ENCODE measurements at places on chromosomes 6 and 20.

- no peak for DNase-seq
Observed at GRCh38 chr6:20566109-20566508, 31.9 kb downstream of the CDKAL1 start.

DNA sequence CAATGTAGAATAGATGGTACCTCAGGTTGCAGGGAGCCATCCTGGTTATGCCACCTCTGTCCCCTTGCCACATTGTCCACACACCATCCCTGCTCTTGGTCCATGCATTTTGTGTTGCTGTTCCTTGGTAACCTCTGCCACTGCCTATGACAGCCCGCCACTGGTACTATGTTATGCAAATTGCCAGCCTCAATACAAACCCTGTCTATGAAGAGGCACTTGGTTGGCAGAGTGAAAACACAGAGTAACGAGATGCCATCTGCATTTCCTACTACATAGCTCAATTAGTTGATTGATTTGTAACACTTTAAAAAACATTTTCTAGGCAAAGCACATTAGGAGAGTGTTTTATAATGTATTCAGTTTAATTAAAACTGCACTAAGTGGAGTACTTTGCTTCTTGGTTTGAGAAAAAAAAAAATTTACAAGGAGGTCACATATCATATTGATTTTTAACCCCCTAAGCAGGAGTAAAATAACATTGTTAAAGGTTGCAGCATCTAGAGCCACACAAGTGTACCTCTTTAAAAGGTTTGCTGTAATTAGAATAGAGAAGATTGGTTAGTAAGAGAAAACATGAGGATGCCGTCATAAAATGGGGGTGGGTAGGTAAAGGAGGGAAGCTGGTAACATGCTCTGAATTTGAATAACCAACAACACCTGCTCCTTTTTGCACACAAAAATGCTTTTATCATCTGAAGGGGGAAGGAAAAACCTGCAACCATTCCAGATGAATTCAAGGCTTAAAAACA, 817.1 kb downstream of the KIF16B start:
- DNase-seq = no peak

DNA sequence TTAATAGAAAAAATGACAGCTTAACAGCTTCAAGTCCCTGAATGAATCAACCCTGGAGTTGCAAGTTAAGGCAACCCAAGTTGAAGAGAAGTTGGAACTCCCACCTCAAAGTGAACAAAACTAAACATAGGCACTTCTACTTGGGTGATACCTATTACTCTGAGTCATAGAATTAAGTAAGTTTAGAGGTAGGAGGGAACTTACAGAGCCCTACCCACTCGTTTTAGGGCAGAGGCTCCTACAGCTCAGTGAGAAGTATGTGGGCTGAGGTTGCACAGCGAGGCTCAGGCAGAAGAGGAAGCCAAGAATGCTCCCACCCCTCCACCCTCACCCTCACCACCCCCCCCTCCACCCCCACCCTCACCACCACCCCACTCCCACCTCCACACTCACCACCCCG, 42.2 kb downstream of the NFATC2 start:
- DNase-seq = peak; percentile 82

DNA sequence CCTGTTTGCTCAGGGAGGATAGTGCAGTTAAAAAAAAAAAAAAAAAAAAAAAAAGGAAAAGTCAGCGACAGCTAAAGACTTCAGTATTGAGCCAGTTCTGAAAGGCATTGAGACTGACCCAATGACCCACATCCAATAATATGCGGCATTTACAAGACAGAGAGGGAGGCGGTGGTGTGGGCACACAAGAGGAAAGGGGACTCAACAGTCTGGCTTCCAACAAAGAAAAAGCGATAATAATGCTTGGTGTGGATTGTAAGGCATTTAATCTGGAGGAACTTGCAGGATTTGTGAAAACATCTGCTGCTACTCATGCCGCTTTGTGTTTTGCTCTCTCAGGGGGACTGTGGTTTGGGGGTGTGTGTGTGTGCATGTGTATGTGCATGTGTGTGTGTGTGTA, 784.3 kb upstream of the CHD6 start:
- no peak for DNase-seq

- no peak for DNase-seq
Observed at GRCh38 chr20:56833427-56833826, 204.3 kb downstream of the TFAP2C start.

DNA sequence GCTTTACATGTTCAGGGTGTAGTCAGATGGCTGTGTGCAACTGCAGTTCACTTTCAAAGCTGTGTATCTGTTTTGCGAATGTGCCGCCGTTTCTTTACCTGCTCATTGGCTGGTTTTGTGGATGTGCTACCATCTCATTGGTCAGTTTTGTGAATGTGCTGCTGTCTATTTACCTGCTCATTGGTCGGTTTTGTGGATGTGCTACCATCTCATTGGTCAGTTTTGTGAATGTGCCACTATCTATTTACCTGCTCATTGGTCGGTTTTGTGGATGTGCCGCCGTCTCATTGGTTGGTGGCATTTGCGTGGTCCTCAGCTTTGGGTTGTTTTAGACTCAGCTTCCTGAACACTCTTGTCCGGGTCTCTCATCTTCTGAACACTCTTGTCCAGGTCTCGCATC, 40.5 kb upstream of the BHLHE23 start:
- no peak for DNase-seq

- no peak for DNase-seq
Observed at GRCh38 chr6:153096792-153097191, 34.3 kb downstream of the RGS17 start.

- DNase-seq = no peak
Observed at GRCh38 chr6:144590532-144590931, 305.4 kb downstream of the UTRN start.

DNA sequence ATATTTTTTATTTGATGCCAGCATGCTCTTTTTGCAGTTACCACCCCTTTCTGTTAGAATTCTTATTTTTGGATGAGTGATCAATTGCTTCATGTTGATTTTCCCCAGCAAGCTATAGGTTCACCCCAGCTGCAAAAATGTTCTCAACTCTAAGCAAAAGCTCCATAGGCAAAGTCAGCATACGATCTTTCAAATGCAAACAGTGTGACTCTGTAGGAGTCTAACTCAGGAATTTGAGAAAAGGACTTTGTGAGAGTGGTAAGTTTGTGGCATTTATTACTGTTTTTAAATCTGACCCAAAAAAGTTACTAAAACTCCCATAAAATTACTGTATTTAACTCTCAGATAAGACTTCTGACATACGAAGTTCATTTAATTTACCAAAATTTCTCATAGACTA, 134.9 kb upstream of the HSF2 start:
- DNase-seq = no peak

DNA sequence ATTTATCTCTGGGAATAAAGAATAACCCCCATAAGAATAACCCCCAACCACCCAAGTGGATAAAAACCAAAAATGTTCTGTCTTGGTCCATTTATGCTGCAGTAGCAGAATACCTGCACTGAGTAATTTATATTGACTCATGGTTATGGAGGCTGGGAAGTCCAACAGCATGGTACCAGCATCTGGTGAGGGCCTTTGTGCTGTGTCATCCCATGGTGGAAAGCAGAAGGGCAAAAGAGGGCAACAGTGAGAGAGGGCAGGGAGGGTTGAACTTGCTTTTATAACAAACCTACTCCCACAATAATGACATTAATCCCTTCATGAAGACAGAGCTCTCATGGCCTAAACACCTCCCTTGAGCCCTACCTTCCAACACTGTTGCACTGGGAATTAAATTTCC, 133.7 kb downstream of the ERMARD start:
- DNase-seq = no peak

- DNase-seq = no peak
Observed at GRCh38 chr6:149237464-149237863, 80.0 kb upstream of the TAB2 start.

DNA sequence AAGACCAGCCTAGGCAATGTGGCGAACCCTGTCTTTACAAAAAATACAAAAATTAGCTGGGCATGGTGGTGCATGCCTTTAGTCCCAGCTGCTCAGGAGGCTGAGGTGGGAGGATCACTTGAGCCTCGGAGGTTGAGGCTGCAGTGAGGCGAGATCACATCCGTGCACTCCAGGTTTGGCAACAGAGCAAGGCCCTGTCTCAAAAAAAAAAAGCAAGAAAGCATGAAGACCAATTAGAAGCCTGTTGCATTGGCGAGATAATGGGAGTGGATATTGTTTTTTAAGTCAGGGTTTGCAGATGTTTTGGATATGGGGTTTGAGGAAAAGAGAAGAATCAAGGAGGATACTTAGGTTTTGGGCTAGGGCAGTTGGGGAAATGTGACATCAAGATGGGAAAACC, 5.2 kb downstream of the QRSL1 start:
- DNase-seq = no peak

DNA sequence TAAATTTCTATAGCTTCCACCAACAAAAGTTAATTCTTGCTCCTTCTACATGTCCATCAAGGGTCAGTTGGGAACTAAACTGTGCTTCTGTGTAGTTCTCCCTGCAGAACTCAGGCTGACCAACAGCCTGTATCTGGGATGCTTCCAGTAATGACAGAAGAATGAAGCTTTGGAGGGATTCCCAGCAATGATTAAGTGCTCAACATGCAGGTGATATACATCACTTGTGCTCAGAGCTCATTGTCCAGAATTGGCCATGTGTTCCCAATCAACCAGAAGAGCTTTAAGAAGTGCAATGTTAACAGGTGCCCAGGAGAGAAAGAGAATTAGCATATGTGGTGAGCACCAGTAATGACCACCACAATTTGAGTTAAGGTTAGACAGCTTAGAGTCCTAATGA, 37.4 kb upstream of the SNRPB2 start:
- no peak for DNase-seq

DNA sequence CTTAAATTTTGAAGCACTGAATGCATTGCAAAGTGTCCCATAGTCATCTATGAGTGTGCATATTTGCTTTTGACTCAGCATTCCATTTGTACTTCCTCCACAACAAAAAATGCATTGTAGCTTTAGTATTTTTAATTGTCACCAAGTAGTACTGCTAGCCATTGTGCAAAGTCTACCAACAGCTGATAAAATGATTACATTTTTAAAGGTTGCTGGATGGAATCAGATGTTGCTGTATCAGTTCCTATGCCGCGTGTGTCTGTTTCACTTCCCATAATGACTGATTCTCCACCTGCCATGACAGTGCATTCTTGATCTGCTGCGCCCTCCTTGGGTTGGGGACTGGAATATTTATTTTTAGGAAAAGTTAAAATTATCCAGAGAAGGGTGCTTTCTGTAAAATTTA, 41.2 kb downstream of the SLX4IP start:
- peak; percentile 51 for DNase-seq

- no peak for DNase-seq
Observed at GRCh38 chr6:6663421-6664135, 75.1 kb downstream of the LY86 start.

GRCh38 chr6:5670811-5671561, 335.7 kb downstream of the NRN1 start:
- peak; percentile 57 for DNase-seq

DNA sequence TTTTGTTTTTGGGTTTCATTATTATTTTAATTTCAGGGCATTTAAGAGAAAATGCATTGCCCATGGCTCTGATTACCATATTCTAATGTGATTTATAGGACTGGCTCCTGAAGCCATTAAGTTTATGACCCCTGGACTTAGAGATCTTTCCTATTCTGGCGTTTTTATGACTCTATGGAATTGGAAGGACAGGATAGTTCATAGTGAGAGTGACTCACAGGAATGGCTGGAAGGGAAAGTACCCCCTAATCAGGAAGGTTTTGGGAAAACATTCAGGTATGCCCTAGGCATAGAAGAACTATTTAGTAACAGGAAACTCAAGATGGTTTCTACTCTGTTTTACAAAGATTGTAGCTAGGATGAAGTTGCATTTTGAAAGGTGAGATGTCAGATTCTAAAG, 108.6 kb upstream of the SLC2A12 start:
- no peak for DNase-seq

- DNase-seq = no peak
Observed at GRCh38 chr20:45780159-45780558, 11.5 kb downstream of the WFDC3 start.

GRCh38 chr6:1409774-1410465, 20.5 kb downstream of the FOXF2 start:
- no peak for DNase-seq

DNA sequence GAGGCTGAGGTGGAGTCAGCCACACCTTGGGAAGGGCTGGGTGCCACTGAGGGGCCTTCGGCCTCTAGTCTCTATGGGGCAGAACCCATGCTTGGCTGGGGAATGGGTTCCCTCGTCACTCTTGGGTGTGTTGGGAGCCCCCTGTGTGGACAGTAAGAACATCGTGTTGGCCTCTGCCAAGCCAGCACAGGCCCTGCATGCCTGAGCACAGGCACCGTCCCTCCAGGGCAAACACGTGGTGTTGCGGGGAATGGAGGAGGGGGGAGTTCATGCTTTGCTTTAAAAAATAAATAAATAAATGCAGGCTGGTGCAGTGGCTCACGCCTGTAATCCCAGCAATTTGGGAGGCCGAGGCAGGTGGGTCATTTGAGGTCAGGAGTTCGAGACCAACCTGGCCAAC, 63.0 kb downstream of the EZR start:
- no peak for DNase-seq

DNA sequence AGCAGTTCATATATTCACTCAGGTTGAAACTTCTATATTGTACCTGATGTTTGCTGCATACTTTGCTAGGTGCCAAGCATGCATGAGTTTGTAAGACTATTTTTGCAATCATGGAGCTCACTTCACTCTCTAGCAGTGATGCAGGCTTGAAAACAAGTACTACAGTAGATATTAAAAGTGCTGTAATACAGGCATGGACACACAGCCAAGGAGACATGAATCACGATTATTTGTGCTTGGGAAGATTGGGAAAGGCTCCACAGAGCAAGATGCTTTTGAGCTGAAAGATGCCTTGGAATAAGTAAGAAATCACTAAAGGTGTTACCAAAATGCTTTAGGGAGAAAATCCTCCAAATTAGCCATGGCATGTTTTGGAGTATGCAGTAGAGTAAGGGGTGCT, 427.4 kb downstream of the UTRN start:
- DNase-seq = no peak

DNA sequence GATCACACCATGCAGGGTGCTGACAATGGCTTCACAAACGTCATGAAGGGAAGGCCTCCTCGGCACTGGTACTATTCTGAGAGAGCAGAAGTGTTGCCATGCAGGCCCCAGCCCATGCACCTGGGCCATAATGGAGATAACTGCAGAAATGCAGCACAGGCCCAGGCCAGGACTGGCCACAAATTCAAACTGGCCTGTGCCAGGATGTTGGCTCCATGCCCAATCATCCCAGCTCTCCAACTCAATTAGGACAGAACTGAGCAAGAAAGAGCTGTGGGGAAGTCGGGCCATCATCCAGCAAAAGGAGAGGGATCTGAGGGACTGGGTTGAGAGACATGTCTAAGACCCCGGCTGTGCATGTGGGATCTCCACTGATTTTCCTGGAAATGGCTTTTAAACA, 48.9 kb upstream of the SYNDIG1 start:
- no peak for DNase-seq

DNA sequence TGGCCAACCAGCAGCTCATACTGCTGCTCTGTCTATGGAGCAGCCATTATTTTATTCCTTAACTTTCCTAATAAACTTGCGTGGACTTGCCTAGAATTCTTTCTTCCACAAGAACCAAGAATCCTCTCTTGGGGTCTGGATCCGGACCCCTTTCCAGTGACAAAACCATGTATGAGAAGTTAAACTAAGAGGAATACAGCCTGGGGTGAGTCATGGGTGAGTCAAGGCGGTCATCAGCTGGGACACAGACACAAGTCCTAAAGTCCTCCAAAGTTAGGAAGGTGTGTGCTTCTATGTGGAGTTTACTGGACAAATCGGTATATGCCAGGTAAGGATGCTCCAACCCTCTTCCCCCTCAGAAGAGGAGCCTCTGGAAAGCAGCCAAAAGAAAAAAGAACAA, 690.0 kb upstream of the CHD6 start:
- DNase-seq = no peak

GRCh38 chr6:39091220-39091619, 23.8 kb downstream of the SAYSD1 start:
- DNase-seq = no peak
